ENCODE measurements at places on chromosomes 2 and 18.

GRCh38 chr2:113390124-113390849 is 47.2 kb upstream of the ZNG1B start:
- peak; percentile 89 for DNase-seq

DNA sequence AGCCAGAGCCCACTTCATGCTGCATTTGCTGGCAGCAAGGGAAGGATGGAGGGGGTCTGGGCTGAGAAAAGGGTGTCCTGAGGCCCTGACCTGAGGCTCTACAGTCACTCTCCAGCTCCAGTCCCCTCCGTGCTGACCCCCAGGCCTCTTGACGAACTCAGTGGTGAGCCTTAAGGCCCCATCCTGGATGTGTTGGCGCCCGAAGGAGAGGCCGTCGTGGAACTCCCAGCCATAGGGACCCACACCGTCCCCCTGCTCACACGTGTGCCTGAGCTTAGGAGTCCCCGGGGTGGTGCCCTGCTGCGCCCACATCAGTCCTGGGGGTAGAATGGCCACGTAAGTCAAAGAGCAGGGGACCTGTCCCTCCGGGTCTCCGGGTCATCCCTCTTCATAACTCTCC is 776 bp downstream of the MOGS start:
- no peak for DNase-seq

- peak; percentile 81 for DNase-seq
Observed at GRCh38 chr2:27085673-27086089, 891 bp upstream of the KHK start.

DNA sequence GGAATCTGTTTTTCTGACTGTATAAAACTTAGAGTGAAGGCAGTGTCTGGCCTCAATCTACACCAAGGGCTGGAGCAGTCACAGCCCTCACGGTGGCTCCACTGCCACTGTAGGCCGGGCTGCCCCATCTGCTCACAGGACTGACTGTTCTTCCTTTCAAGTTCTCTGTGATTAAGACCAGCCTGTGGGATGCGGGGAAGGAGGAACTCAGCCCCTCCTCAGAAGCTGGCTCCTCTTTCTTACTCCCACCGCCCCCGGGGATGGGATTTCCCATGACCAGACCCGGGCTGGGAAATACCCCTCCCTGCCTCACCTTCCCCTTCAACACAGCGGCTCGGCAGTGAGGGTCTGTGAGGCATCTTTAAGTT is 106.0 kb downstream of the COPS8 start:
- DNase-seq: no peak

GRCh38 chr2:69221512-69221911 is 165.5 kb downstream of the GFPT1 start:
- no peak for DNase-seq

DNA sequence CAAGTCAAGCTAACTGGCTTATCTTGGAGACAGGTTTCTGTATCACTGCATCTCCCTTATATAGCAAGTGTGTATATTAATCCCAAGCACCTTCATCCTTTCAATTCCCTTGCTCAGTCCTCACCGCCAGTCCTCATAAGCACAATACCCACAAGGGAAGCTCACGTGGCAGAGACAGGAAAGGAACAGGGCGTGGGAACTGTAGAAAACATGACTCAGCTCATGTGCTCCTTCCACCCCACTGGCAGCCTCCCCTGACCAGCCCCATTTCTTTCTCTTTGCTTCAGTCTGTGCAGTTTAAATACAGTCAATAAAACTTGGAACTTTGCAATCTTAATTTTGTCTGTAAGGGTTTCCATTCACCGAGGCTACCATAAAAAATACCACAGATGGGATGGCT is 36.5 kb upstream of the CDH19 start:
- peak; percentile 74 for DNase-seq

GRCh38 chr2:223042704-223043118 is 9.3 kb upstream of the KCNE4 start:
- peak; percentile 39 for DNase-seq

GRCh38 chr2:108377815-108378630 is at the start of gene SULT1C4:
Gene SULT1C4, plus strand, starts transcription at chr2:108377954. Its CDS starts 384 bp downstream, at chr2:108378338.
- peak; percentile 21 for DNase-seq

GRCh38 chr2:236180831-236181453 is 12.8 kb upstream of the GBX2 start:
- peak; percentile 77 for DNase-seq

- no peak for DNase-seq
Observed at GRCh38 chr2:118050974-118051373, 37.1 kb upstream of the CCDC93 start.

DNA sequence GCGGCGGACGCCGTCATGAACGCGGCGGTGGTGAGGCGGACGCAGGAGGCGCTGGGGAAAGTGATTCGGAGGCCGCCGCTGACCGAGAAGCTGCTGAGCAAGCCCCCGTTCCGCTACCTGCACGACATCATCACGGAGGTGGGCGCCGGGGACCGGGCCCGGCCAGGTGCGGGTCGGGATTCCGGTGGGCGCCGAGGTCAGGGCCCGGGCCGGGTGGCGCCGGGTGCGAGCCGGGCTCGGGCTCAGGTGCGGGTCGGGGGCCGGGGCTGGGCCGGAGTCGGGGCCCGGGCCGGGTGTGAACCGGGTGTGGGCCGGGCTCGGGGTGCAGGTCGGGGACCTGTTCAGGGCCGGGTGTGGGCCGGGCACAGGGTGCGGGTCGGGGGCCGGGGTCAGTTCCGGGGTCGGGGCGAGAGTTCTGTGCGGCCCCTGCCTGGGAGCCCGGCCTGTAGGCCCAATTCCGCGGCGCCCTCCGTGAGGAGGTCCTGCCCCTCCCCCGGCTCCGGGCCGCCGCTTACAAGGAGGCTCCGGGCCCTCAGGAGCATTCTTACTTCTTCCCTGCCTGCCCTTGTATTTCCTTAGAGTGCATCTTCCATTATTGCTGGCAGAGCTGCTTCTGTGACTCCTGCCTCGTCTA is 447 bp downstream of the TRAF3IP1 start:
- DNase-seq: peak; percentile 29

DNA sequence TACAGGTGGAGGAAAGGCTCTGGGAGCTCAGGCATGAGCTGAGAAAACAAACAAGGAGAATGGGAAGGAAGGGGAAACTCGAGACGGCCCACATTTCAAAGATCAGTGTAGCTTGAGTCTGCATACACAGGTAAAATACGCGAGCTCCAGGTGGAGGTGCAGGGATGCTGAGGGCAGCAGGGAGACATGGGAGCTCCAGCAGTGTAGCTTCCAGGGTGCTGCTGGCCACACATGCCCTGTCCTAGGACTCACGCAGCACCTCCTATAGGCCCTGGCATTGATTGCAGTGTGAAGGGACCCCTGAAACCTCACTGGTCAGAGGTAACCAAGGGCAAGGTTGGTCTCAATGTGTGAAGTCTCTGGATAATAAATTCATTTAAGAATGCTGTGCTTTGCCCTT is 362.8 kb upstream of the HS6ST1 start:
- no peak for DNase-seq

GRCh38 chr2:234025466-234025865 is 25.0 kb upstream of the SPP2 start:
- no peak for DNase-seq

- DNase-seq: no peak
Observed at GRCh38 chr2:221142341-221142740, 429.8 kb downstream of the EPHA4 start.

GRCh38 chr2:16581241-16581640 is 84.4 kb downstream of the CYRIA start:
- DNase-seq: no peak

- no peak for DNase-seq
Observed at GRCh38 chr2:3288470-3289170, 89.0 kb downstream of the EIPR1 start.

DNA sequence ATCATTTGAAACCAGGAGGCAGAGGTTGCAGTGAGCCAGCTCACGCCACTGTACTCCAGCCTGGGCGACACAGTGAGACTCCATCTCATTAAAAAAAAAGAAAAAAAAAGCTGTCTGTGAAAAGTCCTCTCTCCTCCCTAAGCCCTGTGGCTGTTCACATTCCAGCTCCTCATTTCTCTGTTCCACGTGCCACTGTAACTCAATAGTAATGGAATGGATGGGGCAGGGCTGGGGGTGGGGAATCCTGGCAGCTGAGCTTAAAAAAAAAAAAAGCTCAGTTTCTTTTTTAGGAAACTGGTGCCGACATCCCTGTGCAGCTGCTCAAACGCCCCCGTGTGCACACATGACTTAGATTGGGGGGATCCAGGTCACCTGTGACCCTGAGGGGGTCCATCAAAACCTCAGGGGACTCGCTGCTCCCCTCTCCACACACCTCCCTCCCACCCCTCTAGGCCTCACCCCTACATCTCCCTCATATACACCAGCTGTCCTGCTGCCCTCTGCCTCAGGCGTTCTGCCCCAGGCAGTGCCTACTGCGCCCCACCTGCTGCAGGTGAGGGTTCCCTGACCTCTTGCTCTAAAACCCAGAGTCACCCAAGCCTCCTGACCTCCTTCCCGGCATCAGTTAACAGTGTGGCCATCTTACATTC is 255.4 kb downstream of the AGAP1 start:
- no peak for DNase-seq

DNA sequence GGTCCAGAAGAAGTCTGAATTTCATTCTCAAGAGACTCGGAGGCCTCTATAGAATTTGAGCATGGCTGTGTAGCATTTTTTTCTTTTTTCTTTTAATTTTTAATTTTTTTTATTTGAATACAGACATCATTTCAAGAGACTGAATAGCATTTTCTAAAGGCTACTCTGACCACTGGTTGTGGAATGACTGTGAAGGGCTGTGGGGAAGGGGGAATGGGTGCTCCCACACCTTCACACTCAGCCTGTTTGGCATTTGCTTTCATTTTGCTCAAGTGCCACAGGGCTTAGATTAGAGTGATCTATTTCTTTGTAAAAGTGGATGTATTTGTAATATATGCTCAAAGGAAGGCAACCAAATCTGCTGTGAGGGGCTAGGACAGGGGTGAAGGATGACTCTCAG is 142.0 kb upstream of the SPOPL start:
- no peak for DNase-seq

GRCh38 chr2:151098841-151099240 is 162.8 kb downstream of the RBM43 start:
- DNase-seq: no peak

- DNase-seq: peak; percentile 9
Observed at GRCh38 chr18:63975628-63976027, 5.7 kb downstream of the SERPINB8 start.

GRCh38 chr2:65300761-65301711 is 73.4 kb downstream of the ACTR2 start:
- DNase-seq: peak; percentile 52

DNA sequence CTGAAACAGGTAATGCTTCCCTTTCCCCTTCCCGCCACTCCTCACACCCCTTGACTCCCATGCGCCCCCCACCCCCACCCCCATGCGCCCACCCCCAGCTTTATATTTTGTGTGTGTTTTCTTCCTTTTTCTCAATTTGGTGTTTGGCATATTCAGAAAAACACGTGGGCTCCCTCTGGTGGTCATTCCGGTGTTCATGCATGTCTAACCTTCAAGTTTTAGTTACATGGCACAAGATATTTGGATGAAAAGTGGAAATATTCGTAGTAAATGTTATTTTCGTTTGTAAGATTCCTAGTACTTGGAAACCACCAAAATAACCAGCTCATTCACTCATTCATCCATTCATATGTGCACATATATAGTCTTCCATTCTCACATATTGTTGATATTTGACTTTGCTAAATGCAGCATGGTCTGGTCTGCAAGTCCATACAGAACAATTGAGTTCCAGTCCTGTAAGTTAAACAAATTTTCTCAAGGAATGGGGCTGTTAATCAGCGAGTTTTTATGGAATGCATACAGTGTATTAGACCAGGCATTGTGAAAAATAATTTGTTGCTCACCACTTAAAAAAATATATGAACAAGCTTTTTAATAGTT is 143.6 kb upstream of the MAP3K20 start:
- peak; percentile 90 for DNase-seq

- DNase-seq: no peak
Observed at GRCh38 chr2:238260883-238261282, 21.0 kb upstream of the HES6 start.

GRCh38 chr2:174796319-174796771 is 32.1 kb upstream of the CHRNA1 start:
- no peak for DNase-seq

DNA sequence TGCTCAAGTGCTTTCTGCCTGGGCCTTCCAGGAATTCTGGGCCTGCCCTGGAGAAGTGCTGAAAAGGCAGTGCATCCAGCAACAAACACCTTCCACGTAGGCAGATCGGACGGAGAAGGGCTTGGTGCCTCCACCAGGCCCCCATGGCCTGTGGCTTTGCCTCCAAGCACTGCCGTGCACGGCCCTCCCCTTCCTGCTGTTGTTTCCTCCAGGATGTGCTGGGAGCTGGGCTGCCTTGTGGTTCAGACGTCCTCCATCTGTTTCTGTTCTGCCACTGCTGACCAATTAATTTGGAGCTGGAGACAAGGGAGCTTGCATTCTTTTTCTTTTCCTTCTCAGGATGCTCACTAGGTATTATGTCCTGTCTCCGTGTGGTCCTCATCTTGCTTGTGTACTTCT is 197.0 kb downstream of the HRH4 start:
- no peak for DNase-seq

DNA sequence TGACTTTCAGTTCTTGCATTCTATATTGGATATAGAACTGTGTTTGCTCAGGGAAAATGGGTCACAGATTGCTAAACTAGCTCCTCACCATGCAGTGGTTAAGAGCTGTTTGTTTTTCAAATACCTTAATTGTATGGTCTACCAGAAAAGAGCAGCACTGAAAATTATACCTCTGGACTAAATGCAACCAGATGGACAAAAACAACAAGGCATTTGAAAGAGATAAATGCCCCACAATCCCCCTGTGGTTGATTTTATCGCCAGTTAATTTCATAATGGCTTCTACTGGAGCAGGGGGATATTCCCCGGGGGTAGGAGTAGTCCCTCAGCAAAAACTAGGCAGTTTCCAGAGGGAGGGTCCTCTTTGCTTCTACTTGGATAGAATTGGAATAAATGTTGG is 267.9 kb upstream of the TNP1 start:
- no peak for DNase-seq

DNA sequence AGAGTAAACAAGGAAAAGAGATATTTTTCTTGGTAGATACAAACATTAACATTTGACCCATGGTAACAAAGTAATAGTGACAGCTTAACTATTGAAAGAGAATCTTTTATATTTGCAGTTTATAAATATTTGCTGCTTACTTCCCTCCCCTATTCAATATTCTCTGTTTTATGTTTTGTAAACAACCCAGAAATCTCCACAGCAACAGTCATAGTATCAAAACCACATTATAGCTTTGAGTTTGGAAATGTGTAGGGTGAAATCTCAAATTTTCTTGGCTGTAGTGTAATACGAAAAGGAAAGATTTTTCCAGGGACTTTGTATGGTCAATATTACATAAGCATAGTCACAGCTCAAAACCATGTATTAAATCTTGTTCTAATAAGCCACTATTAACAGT is 511.2 kb downstream of the METTL4 start:
- DNase-seq: no peak

Data from hematopoietic multipotent progenitor cell treated with erythropoietin and hydrocortisone succinate and interleukin-3 and kit ligand, for 6 days (in vitro differentiated cells).